ENCODE measurements at places on chromosomes 7 and 10. TPM values are rescaled to one million over a fixed set of nuclear protein-coding genes. Genes with fewer than 3 reads are reported as not detected.
A peak's percentile ranks its signal among the peaks of the same experiment; 100 is the strongest.

- DNase-seq, result no peak
- no peak overlapping the region for H3K27ac ChIP-seq
- H3K36me3 ChIP-seq, result peaks cover 2% of the 10 kb centered on the region
- H3K4me1 ChIP-seq, result no peaks in the 10 kb centered on the region
- no peaks in the 10 kb centered on the region for H3K27me3 ChIP-seq
Measured at GRCh38 chr7:125279961-125280360, 350.3 kb upstream of the POT1 start.

- no peak overlapping the region for H3K27ac ChIP-seq
- H3K4me3 ChIP-seq, result no peak overlapping the region
- H3K27me3 ChIP-seq, result no peaks in the 10 kb centered on the region
- H3K4me1 ChIP-seq, result no peaks in the 10 kb centered on the region
- no peak for DNase-seq
Measured at GRCh38 chr10:45444022-45444421, 70.0 kb downstream of the ALOX5 start.

DNA sequence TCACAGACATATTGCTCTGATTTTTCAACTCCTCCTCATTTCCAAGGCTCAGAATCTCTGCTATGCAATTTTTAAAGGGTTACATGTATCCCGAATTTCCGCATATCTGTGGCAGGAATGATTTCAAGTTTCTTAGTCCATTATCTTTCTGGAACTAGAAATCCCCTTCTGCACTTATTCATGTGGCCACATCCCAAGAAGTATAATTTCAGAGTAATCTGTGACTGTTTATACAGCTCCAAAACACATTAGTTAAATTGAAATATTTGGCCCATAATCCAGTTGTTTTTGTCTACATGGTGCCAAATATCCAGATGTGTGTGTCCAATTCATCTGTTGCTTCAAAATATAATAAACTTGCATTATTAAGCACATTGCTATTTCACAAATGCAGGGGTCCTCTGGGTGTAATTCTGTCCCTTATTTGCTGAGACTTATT lies 271.2 kb downstream of the ARHGAP12 start:
- no peak overlapping the region for H3K27ac ChIP-seq
- no peak for DNase-seq
- H3K36me3 ChIP-seq, result no peaks in the 10 kb centered on the region
- H3K4me1 ChIP-seq, result no peaks in the 10 kb centered on the region
- no peak overlapping the region for H3K4me3 ChIP-seq
- no peaks in the 10 kb centered on the region for H3K27me3 ChIP-seq

DNA sequence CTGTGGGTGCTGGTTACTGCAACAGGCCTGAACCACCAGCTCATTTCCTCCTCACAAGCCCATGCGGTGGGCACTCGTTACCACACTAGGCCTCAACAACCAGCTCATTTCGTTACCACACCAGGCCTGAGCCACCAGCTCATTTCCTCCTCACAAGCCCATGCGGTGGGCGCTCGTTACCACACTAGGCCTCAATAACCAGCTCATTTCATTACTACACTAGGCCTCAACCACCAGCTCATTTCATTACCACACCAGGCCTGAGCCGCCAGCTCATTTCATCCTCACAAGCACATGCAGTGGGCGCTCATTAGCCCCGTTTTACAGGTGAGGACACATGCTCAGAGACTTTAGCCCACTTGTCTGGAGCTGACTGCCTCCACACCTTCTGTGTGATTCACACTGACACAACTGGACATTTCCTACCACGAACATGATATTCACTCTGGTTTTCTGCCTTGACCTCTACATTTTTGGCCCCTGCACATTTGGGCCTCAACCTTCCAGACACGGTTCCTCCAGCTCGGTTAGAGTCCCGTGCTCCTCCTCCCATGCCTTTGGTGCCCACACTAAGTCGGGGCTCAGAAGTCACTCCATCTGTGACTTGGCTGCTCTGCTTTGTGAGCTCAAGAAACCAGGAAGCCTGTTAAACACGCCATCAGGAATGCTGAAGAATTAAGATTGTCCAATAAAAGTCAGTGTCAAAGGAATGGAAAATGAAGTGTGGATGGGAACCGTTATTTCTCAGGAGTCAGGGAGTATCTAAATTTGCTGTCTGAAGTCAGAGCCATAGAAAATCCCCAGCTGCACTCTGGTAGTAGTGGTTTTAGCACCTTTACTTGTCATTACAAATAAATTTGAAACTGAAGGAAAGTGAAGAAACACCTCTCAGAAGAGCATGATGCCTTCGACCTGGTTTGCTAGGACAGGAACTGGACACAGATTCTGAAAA lies 55.8 kb upstream of the LANCL2 start:
- peaks cover 4% of the 10 kb centered on the region for H3K36me3 ChIP-seq
- H3K27me3 ChIP-seq, result peaks cover 17% of the 10 kb centered on the region
- no peaks in the 10 kb centered on the region for H3K4me1 ChIP-seq
- no peak for DNase-seq

GRCh38 chr10:11910102-11910501 lies 86.9 kb downstream of the PROSER2 start:
- H3K4me1 ChIP-seq, result peaks cover 14% of the 10 kb centered on the region
- peak overlapping the region; percentile 75 for H3K27ac ChIP-seq

- H3K36me3 ChIP-seq, result no peaks in the 10 kb centered on the region
- peaks cover 13% of the 10 kb centered on the region for H3K27me3 ChIP-seq
- no peak overlapping the region for H3K27ac ChIP-seq
- peaks cover 7% of the 10 kb centered on the region for H3K4me1 ChIP-seq
- DNase-seq, result no peak
Measured at GRCh38 chr7:128233471-128233870, 7.6 kb upstream of the LEP start.

DNA sequence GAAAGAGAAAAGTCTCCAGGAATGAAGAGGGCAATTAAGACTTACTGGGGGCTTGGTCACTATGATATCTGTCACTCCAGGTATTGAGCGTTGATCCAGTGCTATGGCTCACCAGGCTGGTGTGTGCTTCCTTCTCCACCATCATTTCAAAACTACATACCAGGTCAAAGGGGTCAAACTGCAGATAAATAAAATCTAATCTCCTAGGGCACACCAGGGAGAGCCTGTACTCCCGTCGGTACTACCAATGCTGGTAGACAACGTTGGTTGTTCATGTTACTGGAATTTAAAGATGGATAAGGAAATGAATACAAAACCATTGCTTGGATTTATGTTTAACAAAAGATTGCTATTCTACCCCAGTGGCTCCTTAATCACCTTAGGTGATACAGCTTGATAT lies 118.3 kb downstream of the MYO3A start:
- no peaks in the 10 kb centered on the region for H3K36me3 ChIP-seq
- no peaks in the 10 kb centered on the region for H3K4me1 ChIP-seq

Gene GDF2
- total RNA-seq, result not detected

Gene ADAM8
- 3.6 TPM for total RNA-seq

Gene TPK1
- total RNA-seq, result 4.0 TPM

Gene STOX1
- 8.8 TPM for total RNA-seq
